ENCODE measurements at places on chromosomes 6 and 20.

DNA sequence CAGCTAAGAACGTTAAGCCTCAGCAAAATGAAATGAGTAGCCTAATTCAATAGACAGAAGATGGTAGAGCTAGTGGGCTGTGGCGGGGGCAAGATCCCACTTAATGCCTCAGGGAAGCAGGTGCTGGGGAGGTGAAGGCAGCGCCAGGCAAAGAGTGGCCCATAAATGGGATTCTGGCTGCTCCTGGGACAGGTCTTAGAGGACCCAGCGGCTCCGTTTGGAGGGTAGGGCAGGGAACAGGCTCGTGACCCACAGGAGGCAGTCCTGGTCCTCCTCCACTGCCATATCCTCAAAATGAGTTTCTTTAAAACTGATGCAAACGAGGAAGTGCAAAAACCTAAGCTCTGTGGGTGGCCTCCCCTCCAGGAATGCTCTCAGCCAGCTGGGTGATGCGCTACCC is 32.7 kb downstream of the SAYSD1 start:
- no peak for DNase-seq

DNA sequence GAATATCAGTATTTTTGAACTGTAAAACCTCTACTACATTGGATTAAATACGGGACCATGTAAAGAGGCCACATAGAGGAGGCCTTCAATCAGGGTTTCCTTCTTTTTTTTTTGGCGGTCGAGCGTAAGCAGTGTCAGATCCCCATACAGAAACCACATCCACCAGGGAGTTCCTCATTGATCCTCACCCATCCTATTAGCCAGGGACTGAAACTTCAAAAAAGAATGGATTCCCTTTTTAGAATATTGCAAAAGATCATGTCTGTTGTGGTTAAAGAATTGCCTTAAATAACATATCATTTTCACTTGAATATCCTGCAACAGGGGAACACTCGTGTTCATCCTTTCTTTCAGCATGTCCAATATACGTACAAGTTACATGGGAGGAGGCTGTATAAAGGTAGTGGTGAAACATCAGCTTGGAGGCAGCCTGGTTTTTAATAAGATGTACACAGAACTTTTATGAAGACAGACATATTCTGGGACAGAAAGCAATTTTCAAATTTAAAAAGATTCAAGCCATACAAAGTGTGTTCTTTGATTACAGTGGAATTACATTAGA is 96.1 kb downstream of the PPP1R14C start:
- no peak for DNase-seq

GRCh38 chr6:16822975-16823717 is 61.9 kb upstream of the ATXN1 start:
- no peak for DNase-seq

DNA sequence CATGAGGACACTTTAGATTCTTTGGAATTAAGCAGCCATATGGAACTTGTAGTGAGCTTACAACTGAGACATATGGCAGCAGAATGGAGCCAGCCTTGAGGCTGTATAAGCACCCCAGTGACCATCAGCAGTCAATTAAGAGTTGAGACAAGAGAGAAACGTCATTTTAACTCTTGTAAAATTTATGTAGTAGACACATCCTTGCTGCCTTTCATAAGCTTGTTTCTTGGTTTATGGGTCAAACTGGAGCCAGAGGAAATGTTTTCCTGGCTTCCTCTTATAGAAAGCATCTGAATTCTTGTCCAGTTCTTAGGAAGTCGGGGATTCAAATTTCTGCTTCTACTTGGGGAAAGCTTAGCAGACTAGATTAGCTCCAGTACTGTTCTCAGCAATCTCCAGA is 745.1 kb upstream of the MARCKS start:
- DNase-seq = no peak

DNA sequence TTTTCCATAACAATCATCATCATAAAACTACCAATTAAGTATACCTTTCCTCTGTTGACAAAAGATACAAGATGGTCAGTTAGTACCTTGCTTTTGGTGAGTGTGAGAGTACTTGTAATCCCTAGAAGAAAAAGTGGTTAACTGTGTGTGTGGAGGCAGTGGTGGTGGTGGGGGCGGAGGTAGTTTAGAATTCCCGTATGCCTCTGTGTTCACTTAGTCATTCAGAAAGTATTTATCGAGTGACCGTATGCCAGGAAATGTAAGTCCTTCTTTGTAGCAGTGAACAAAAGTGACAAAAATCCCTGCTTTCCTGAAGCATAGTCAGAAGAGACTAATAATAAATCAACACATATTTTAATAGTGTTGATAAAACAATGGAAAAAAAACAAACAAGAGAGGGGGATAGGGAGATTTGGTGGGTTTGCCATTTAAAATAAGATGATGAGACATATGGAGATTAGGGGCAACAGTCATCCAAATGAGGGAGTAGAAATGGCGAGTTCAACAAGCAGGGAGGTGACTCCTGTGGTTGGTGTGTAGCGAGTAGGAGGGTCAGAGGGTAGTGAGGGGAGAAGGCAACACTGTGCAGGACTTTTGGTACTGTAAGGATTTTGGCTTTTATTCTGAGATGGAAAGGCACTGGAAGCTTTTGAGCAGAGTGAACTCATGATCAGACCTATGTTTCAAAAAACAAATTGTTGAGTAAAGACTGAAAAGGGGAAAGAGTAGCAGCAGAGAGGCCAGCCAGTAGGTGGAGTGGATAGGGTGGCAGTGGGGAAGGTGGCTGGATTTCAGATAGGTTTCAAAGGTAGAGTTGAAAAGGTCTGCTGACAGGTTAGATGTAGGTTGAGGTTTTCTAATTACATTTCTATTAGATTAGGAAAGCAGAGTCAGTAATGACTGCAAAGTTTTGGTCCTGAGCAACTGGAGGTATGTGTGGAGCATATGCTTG is 40.3 kb upstream of the SIM1 start:
- DNase-seq = no peak

GRCh38 chr20:53881362-53881761 is 189.0 kb downstream of the BCAS1 start:
- DNase-seq = no peak

DNA sequence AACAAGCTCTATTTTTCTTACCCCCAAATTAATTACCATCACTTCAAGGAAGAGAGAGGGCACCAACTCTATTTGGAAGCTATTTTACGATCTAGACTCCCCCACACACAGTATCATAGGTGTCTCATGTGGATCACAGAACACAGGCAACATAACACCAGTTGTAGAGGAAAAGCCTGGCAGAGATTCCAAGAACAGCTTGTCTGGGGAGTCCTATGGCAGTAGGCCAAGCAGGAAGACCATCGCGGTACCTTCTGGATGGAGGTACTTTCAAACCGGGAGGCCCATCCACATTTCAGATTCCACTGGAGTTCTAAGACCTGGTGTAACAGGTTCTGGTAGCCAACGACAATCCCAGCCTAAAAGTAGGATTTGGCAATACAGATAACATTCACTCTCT is 37.6 kb upstream of the SPDEF start:
- DNase-seq = no peak

- no peak for DNase-seq
Measured at GRCh38 chr20:18989736-18990474, 176.3 kb downstream of the SCP2D1 start.

- DNase-seq = no peak
Measured at GRCh38 chr6:101462576-101462975, 69.1 kb downstream of the GRIK2 start.

- no peak for DNase-seq
Measured at GRCh38 chr20:658731-659291, 5.8 kb upstream of the SRXN1 start.

DNA sequence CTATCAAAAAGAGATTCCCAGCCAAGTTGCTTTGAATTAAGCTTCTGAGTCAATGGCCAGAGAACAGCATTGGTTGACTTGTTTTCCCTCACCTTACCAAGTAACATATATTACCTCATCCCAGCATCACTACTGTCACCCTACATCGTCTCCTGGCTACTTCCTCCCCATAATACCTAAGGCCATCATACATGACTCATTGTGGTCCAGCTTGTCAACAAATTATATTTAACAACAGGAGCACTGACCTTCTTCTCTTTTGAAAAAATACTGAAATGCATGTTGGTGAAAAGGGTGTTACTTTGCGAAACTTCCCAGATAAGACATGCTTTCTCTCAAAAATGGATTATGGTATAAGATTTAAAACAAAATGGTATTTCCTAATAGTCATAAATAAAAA is 106.9 kb downstream of the TBX18 start:
- DNase-seq = no peak

DNA sequence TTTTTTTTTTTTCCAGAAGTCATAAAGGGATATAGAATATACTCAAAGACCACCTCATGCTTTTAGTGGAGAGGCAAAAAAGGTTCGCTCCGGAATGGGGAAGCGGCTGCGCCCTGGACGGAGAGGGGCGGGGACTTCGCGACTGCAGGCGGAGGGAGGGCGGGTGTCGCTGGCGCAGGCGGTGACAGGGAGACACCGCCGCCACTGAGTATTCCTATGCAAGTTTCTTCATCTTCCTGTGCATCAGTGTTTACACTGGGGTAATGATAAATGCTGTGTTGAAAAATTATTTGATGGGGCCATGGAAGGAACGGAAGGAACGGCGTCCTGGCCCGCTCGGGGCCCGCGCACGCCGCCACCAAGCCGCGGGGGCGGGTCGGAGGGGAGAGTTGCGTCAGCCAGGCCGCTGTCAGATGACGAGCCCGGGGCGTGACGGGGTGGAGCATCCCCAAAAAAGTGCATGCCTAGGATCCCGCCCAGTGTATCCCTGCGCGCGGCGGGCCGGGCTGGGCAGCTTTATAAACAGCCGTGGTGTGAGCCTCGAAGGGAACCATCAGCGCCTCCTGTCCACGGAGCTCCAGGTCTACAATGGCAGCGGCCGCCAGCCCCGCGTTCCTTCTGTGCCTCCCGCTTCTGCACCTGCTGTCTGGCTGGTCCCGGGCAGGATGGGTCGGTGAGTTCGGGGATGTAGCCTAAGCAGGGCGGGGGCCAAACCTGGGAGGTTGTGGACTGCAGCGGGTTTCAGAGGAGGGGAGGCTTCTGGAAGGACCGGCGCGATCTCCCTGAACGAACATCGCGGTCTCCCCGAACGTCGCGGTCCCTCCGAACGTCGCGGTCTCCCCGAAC is at the start of gene ULBP1:
Gene ULBP1, plus strand, starts transcription at position 482 of the 846 bp plus-strand sequence. Its CDS starts 107 bp downstream, at position 589.
- peak; percentile 43 for DNase-seq

GRCh38 chr6:71720705-71721104 is 165.6 kb upstream of the RIMS1 start:
- no peak for DNase-seq

- no peak for DNase-seq
Measured at GRCh38 chr6:133062077-133062476, 179.1 kb upstream of the EYA4 start.

DNA sequence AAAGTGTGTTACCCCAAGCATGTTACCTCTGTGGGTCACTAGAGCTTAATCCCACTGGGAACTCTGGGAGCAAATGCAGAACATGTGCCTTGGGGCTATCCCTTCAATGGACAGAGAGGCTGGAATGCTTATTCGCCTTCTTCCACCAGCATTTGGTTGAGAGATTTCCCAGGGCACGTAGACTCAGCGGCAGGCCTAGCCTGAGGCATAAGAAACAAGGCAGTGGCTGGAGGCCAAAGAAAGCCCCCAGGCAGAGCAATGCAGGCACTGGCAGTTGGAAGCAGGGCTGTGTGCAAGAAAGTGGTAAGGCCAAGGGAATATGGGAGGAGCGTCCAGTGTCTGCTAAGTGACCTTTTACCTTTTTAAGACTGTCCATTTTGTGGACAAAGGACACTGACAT is 114.0 kb upstream of the FLRT3 start:
- no peak for DNase-seq

- no peak for DNase-seq
Measured at GRCh38 chr6:89392823-89393222, 19.2 kb downstream of the RRAGD start.

- DNase-seq = no peak
Measured at GRCh38 chr20:21503345-21503744, 10.5 kb downstream of the NKX2-2 start.

- DNase-seq = no peak
Measured at GRCh38 chr20:49380337-49380780, 102.1 kb downstream of the KCNB1 start.

DNA sequence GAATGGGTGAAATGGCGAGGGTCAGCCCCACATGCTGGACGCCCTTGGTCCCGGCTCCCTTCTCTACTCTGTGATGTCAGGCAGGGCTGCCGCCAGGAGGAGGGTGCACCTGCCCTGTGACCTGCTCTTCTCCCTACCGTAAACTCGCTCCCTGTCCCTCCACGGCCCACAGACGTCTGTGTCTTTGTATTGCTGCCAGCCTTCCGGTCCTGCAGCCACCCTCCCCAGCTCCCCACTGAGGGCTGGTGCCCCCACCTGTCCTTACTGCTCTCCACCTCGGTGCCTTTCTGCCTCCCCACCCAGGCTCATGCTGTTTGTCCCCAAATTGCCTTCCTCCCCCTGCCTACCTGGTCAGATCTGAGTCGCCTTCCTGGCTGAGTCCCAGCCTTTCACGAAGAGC is 4.1 kb upstream of the CCR6 start:
- DNase-seq = no peak

GRCh38 chr20:34525342-34525708 is 9.1 kb downstream of the DYNLRB1 start:
- DNase-seq = no peak

DNA sequence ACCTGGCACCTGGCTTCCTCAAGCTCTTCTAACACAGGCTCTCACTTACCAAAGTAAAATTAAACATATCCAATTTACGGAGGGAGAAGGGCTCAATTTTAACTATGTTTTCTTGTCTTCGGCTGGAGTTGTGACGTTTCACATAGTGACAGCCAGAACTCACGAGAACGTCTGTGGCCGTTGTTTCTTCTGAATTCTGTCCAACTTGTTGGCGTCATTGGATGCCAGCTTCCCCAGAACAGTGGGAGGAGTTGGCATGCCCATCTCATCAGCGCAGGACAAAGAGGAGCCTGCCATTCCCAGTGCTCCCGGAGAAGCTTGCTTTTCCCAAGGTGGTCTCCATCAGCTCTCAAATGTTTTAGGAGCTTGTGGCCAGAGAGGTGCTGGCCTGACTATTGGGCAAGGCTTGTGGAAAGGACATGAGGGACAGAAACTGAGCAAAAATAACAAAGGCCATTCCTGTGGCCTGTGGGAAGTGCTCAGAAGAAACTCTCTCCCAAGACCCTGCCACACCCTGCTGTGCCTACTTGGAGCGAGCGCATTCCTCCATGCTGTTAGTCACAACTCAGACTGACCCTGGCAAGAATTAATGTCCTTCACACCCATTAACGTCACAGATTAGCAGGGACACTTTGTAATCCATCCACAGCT is 265.4 kb upstream of the CDH4 start:
- DNase-seq = no peak

DNA sequence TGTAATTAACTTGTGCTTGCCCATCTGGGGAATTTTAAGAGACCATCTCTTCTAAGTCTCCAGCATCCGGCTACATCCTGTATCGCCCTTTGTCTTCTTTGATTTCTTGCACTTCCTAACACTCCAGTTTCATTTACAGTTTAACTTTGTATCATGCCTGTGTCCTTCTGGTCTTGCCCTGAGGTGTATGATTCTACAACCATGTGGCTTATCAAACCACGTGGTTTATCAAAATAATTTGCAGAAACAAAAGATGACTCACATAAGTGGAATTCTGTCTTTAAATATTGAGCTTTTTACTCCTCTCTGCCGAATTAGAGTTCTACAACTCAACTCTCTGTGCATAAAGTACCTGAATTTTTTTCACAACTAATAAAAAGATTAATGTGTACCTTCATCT is 580.7 kb downstream of the KIF16B start:
- DNase-seq = no peak
